Kidney glomerular epithelial cell (primary cell): ENCODE measurements at places on chromosomes 3 and 15.

- no peak for DNase-seq
Observed at GRCh38 chr15:47862402-47862801, 145.1 kb downstream of the SEMA6D start.

DNA sequence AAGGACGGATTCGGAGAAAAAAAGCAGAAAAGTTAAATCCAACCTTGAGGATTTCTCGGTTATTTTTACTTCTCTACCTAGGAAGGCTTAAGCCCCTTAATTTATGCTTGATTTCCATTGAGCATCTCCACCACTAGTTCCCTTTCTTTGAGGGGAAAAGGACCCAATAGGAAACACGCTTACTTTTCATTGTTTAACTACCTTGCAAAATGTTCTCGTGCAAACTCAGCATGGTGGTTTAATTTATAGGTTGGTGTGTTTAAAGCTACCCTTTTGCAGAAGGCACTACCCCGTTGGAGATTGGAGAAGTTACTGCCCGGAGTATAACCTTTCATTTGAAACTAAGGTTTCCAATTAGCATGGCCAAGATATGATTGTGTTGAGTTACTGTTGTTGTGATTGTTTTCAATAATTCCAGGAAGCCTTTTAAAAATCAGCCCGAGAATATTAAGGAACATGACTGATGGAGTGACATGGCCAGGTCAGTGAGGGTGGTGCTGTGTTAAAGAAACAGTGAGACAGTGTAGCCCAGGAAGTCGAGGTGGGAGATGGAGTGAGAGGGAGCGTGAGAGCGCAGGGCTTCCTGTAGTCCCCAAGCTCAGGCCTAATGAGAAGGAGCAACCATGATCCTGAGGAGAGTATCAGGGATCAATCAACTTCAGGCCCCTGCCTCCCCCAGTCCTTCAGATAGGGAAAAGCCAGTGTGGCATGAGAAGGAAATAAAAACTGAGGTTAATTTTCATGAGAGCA is 76.6 kb downstream of the AQP9 start:
- no peak for DNase-seq

- peak; percentile 40 for DNase-seq
Observed at GRCh38 chr15:83064859-83065258, 2.2 kb downstream of the BTBD1 start.

DNA sequence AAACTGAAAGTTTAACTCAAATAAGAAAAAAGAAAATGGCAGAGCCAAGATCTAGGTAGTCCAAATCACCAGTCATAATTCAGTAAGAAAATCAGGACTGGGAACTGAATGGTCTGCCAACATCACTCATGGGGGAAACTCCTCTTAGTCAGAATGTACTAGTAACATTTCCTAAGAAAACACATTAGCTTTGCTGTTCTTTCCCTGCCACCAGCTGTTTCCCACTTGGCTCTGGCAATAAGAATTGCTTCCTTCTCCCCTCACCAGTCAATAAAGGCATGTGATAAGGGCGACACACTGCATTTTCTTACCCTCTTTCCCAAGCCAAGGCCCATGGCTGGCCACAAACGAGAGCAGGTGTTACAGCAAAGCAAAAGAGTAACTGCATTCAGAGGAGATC is 46.1 kb downstream of the PIK3R4 start:
- DNase-seq = no peak

DNA sequence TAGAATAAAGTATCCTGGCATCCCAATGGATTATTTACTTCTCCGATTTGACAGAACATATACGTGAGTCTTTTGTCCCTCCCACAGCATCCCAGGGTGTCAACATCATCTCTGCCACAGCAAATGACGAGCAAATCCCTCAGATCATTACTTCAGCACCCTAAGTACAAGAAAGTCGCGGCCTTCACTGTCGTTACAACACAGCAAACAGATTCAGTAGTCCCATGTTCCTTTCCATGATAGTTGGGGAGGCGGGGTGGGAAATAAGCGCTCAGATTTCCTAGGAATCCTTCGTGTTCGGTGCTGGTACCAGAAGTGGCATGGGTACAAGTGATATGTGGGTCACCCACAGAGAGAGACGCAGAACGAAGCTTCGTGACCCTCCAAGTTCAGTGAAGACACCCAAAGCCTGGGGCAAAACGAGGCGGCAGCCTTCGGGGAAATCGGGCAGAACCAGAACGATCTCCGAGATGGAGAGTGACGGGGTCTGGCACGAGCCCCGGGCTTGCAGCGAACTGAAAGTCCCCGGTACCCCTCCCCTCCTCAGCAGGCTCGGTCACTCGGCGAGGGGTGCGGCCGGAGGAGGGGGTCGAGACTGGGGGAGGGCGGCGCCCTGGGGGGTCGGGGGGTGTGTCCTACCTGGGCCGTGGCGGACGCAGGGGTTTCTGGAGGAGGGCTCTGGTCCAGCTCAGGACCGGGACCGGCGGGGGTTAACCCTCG is 619 bp downstream of the TTBK2 start:
- DNase-seq = no peak

- peak; percentile 8 for DNase-seq
Observed at GRCh38 chr15:72047020-72047419, 70.9 kb downstream of the MYO9A start.
